ENCODE measurements at places on chromosomes 4 and X. TPM values are rescaled to one million over a fixed set of nuclear protein-coding genes. Genes with fewer than 3 reads are reported as not detected.

The BMP3 gene
- not detected for total RNA-seq

The ADAM29 gene
- total RNA-seq = not detected

The LRIT3 gene
- total RNA-seq = not detected

The HS3ST1 gene
- 8.9 TPM for total RNA-seq

The SULT1E1 gene
- not detected for total RNA-seq

The SLC16A2 gene
- 0.11 TPM for total RNA-seq

The FGFBP2 gene
- total RNA-seq = 2.3 TPM

The F11 gene
- not detected for total RNA-seq

The MAGEA1 gene
- total RNA-seq = 7.1 TPM

The BCLAF3 gene
- total RNA-seq = 4.7 TPM

The CBR4 gene
- total RNA-seq = 13.1 TPM

The GUCY1A1 gene
- not detected for total RNA-seq

The CSAG3 gene
- total RNA-seq = 11.0 TPM

The CFP gene
- 0.58 TPM for total RNA-seq

The CLCN3 gene
- total RNA-seq = 25.7 TPM

The TMPRSS11D gene
- total RNA-seq = 0.05 TPM

The MAGEA8 gene
- not detected for total RNA-seq

The GPC3 gene
- not detected for total RNA-seq

The PAGE4 gene
- total RNA-seq = not detected

The RASL11B gene
- total RNA-seq = not detected

The TMEM47 gene
- 6.8 TPM for total RNA-seq

The HERC5 gene
- 1.4 TPM for total RNA-seq

The S100P gene
- 20.1 TPM for total RNA-seq

The KCNE5 gene
- 0.56 TPM for total RNA-seq

The CPXCR1 gene
- not detected for total RNA-seq

The ADGRG4 gene
- total RNA-seq = not detected

The GNRHR gene
- not detected for total RNA-seq

The NXF2 gene
- 2.0 TPM for total RNA-seq

The LINC00632 gene
- total RNA-seq = 5.1 TPM

The ARMCX6 gene
- total RNA-seq = 14.3 TPM

The EGFL6 gene
- not detected for total RNA-seq

The TEX13D gene
- total RNA-seq = 0.26 TPM

The INTU gene
- 1.9 TPM for total RNA-seq

The SEC31A gene
- total RNA-seq = 96.9 TPM

The TCEAL2 gene
- 0.08 TPM for total RNA-seq

The AR gene
- total RNA-seq = 3.4 TPM

All from A375 (cell line).